ENCODE measurements at places on chromosomes 7 and 10.

DNA sequence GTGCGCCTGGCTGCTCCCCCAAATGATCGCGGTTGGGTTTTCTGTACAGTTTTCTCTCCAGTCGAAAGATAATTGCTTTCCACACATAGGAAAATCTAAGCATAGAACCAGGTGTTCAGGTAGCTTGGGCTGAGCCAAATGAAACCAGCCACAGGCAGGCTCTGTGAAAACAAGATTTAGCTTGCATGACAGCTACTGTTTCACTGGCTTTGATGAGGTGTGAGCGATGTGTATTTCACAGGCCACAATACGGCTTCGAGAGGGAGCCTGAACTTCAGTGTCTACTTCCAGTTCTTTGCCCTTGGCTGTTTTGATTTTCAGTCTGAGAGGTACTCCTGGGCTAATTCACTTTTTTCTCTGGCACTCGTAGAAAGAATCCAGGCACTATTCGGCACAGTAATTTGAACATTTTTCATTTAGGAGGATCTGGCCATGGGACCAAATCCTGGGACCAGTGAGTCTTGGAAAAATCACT is 110.5 kb downstream of the JCAD start:
- no peak for DNase-seq

- no peak for DNase-seq
Measured at GRCh38 chr7:39270018-39270417, 292.3 kb downstream of the POU6F2 start.

GRCh38 chr7:32102432-32102873 is 32.2 kb upstream of the PDE1C start:
- DNase-seq, result no peak

GRCh38 chr7:149777551-149778326 is 4.4 kb upstream of the ZNF467 start:
- no peak for DNase-seq

GRCh38 chr7:22677680-22678079 is 49.3 kb upstream of the IL6 start:
- DNase-seq, result no peak

GRCh38 chr7:49346195-49346899 is 422.0 kb downstream of the CDC14C start:
- DNase-seq, result no peak

DNA sequence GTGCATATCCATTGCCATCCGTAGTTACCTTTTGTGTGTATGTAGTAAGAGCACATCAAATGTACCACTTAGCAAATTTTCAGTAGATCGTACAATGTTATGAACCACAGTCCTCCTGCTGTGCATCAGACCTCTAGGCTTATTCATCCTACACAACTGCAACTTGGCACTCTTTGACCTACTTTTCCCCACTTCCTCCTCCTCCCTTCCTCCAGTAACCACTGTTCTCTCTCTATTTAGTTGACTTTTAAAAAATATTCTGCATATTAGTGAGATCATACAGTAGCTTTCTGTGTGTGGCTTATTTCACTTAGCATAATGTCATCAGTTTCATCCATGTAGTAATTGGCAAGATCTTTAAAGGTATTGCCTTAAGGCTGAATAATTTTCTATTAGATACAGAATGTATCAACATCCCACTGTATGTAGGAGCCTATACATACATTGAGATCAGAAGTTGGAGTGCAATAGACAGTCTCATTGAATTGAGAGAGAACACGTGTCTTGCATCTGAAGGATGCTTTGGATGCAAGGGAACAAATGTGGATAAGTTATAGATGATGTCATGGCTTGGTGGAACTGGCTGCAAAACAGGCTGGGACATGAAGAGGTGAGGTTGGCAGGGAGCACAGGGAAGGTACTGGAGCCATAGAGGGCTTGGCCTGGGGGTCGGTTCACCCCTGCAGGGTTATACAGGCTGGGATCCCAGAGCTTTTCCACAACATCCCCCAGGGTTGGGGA is 83.0 kb upstream of the FAM180A start:
- no peak for DNase-seq

DNA sequence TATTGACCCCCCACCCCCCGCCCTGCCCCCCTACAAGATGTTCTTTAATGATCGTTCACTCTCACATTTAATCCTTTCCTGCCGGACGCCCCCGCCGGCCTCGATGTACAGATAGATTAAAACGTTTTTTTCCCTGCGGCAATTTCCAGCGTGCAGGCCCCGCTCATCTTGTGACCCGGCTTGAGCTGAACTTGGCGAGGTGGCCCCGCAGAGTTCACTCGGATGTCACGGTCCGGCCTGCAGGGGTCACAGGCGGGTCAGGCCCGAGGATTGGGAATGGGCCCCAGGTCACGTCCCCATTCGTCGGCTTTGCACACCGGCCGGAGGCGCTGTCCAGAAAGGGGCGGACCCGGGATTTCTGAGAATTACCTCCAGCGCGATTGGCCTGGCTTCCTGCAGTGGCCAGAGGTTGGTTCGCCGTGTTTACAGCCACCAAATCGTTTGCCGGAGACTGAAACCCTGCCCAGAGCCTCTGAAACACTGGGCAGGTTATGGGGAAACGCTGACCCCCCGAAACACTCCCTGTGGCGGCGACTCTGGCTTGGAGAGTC is 1.9 kb upstream of the CYP26A1 start:
- DNase-seq, result peak; percentile 43

- DNase-seq, result no peak
Measured at GRCh38 chr10:12806228-12807095, 195.1 kb downstream of the CCDC3 start.

- DNase-seq, result no peak
Measured at GRCh38 chr7:57384380-57384779, 65.6 kb upstream of the ZNF716 start.

DNA sequence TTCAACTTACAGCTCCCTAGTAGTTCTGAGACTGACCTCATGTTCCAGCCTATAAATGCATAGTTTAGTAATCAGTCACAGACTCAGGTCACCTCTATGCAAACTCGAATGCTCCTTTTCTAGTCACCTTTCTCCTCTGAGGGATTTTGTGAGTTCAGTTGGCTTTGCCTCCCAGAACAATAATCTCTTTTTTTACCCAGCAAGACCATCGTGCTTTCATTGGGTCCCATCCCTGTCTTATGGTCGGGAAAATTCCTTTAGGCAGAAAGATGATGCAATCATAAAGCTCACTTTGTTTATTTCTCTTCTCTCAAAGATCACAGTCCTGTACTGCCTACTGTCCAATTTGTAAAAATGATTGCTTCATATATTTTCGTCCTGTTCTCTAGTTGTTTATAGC is 38.4 kb downstream of the TWIST1 start:
- DNase-seq, result no peak
